Effector memory CD8-positive, alpha-beta T cell (primary cell): ENCODE measurements at places on chromosomes 7 and 10.
A peak's percentile ranks its signal among the peaks of the same experiment; 100 is the strongest.

- no peak for DNase-seq
Measured at GRCh38 chr7:108132551-108133265, 2.5 kb upstream of the LAMB4 start.

DNA sequence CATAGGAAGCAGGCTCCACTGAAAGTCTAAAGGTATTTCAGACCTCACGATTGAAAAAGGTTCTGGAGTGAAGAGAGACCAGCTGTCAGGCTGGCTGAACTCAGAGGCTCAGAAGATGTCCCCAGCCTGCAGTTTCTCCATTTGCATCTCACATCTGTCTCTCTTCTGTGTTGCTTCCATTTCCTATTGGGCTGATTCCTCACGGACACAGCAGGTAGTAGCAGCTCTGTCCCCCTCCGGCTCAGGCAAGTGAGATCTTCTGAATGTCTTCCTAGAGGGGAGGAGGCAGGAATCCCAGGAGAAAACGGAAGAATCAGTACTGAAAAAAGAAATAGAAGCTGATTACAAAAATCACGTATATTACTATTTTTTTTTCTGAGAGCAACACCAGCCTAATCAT, 274.1 kb upstream of the COBL start:
- DNase-seq: no peak

- no peak for DNase-seq
Measured at GRCh38 chr10:14200698-14201544, 129.8 kb downstream of the FRMD4A start.

DNA sequence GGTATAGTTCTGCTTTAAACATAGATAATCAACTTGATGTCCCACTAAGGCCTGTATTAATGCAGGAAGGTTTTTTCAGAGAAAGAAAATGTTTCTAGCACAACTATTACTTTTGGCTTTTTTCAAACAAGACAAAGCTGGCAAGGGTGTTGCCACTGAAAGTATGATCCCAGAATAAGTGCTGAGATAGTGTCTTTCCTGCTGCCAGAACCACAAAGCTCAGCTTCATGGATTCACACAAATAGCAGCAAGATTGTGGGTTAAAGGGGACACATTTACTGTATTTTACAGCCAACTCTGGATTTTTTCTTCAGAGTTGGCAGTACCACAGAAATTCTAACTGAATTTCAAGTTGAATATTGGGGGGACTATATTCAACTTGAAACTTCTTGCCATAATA, 4.3 kb downstream of the NCOA4 start:
- no peak for DNase-seq

DNA sequence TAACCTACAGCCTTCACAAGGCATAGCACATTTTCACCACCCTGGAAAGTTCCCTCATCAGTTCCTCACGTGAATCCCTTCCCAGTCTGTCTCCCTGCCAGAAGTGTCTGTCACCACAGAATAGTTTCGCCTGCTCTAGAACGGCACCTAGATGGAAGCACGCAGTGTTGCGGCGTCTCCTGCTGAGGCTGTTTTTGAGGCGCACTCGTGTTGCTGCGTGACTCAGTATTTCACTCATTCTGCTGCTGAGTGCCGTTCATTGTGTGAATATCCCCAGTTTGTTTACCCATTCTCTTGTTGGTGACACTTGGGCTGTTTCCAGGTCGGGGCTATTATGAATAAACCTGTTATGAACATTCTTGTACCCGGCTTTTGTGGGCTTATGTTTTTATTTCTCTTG, 12.8 kb downstream of the NOS3 start:
- no peak for DNase-seq

DNA sequence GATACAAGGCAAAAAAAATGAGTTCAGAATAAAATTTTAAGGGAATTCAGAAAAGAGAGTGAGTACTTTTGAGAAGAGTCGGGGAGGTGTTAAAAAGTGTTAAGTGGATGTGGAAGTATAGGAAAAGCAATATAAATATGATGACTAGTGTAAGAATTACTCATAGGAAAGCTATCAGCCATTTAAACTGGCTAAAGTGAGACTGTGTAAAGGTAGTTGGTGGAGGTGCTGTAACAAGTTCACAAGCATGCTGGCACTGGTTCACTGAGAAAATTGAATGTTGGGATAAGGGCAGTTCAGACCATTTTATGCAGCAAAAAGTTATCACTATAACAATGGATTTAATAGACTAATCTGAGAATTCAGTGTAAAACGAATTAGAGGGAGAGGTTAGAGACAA, 179.0 kb upstream of the DKK1 start:
- no peak for DNase-seq

- DNase-seq: no peak
Measured at GRCh38 chr7:92044940-92045339, 89.3 kb downstream of the CYP51A1 start.

- DNase-seq: no peak
Measured at GRCh38 chr7:20260223-20260622, 43.0 kb upstream of the MACC1 start.

- no peak for DNase-seq
Measured at GRCh38 chr10:4533621-4534020, 292.4 kb upstream of the AKR1E2 start.

DNA sequence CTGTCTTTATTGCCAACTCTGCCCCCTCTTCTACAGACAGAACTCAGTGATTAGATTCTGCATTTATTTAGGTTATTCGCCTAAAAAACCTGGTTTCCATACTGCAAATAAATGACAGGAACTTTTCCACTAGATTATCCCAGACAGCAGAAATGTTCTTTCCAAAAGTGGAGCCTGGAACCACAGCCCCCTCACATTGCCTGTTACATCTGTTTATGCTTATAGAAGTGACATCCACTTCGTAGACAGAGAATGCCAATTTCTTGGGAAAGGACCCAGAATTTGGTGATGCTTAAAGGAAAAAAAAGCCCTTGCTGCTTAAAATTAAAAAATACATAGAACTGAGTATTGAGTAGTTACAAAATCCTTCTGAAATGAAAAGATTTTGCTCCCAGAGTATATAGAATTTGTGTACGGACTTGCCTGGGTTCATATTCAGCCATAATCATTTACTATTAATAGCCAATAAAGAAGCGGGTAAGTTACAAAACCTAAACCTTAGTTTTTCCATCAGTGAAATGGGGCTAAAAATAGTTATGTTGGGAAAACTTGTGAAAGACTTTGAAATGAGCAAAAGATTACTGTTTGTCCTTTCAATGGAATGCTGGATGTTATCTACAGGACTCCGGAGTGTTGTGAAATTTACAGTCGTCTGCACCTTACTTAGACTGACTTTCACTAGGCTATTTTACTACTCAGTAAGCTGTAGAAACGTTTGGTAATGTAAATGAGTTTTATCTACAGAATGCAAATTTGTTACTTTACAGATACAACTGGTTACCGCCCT, 1.1 kb upstream of the PPP1R9A start:
- DNase-seq: no peak

DNA sequence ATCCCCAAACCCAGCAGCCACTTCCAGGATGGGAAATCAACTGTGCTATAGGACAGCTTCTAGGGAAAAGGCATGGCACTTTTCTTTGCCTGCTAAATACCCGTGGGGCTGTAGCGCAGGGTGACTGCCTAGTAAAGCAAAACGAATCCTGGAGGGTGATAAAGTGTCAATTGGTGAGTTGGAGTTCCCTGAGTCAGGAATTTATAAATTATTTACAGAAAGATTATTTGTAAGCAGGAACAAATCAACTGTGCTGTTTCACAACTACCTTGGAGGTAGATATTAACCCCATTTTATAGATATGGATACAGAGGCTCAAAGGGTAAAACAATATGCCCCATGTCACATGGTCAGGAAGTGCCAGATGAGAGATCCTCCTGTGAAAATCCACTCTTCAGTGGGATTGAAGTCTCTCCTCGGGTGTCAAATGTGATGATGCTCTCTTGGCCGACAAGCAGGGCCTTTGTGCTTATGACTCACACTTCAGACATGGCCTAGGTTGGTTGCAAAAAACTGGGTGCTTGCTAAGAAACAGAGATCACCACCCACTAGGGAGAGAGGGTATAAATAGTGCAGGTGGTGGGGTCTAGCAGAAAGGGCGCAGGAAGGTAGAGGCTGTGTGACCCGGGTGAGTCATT, 383.2 kb upstream of the ZMIZ1 start:
- no peak for DNase-seq

GRCh38 chr7:112743811-112744210, 46.4 kb downstream of the TMEM168 start:
- DNase-seq: no peak

DNA sequence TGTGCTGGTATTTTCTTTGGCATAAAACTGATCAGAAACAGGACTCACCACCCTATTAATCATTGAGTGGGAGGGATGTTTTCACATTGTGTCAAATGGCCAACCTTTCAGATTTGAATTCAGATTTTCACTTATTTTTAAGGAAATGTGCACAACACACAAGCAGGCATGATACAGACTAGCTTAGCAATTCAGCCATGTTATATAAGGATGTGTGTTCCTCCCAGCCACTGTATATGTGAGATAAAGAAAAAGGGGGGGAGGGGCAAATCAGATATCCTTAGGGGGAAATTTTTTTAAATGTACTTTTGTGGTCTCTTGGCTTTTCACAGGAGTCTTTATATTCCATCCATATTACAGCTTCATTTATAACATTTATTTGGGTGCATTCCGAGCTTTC, 3.1 kb downstream of the GAD2 start:
- no peak for DNase-seq

DNA sequence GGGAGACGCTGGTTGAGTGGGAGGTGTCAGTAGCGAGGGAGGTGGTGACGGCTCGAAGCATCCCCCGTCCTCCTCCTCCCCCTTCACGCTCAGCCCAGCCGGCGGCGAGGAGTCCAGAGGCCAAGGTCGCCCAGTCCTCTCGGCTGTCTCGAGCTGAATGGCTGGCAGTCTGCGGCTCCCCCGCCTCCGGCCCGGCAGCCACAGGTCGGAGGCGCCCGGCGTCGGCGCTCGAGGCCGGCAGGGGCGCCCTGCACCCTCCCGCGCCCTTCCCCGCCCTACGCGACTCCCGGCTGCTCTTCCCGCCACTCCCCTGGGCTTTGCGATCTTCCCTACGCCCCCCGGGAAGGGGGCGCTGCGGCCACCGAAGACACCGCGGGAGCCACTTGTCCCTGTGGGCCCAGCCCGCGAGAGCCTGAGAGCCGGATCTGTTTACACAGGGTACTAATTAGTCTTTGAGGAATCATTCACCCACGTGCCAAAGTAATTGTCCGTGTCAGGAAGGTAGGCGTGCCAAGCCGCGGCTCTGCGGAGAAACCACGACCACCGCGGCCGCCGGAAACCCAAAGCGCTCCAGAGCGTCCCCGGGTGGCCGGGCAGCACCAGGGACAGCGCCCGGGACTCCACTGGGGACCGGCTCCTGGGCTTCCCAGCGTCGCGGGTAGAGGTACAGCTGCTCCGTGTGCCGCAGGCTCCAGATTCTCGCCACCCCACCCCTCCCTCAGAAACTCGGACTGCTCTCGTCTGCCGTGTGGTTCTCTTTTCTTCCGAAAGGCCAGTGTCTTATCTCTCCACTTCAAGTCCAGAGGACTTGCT, at the start of gene NXPH1:
Gene NXPH1 (plus strand): TSS at position 133 of the 813 bp plus-strand sequence.
- DNase-seq: no peak

GRCh38 chr7:64626083-64626469, 39.9 kb upstream of the ZNF107 start:
- no peak for DNase-seq

- DNase-seq: no peak
Measured at GRCh38 chr10:819326-819725, 112.2 kb downstream of the LARP4B start.

GRCh38 chr7:18471476-18472160, 23.9 kb upstream of the HDAC9 start:
- DNase-seq: no peak

GRCh38 chr7:141313896-141314295, 237.3 kb upstream of the AGK start:
- DNase-seq: no peak

DNA sequence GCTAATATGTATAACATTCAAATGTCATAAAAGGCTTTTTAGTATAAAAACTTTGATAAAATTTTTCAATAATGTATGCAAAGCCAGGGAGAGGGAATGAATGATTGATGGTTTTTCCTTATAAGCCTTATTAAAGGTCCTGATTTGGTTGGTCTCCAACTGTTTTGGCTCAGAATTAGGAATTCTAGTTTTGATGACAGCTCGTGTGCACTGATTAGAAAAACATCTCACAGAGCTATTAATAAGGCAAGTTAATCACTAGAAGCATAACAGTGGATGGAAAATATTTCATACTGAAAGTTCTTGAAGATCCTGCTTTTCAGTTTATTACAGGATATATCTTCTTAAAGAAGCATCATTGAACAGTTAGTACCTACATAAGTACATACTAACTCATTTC, 114.9 kb upstream of the NOBOX start:
- no peak for DNase-seq

- DNase-seq: peak; percentile 1
Measured at GRCh38 chr7:142788303-142789289, 17.8 kb downstream of the PRSS2 start.

- peak; percentile 63 for DNase-seq
Measured at GRCh38 chr10:113563306-113564088, 10.6 kb downstream of the HABP2 start.

GRCh38 chr7:24970676-24971075, 9.3 kb downstream of the OSBPL3 start:
- no peak for DNase-seq

- DNase-seq: no peak
Measured at GRCh38 chr10:19014034-19014433, 34.6 kb upstream of the MALRD1 start.

DNA sequence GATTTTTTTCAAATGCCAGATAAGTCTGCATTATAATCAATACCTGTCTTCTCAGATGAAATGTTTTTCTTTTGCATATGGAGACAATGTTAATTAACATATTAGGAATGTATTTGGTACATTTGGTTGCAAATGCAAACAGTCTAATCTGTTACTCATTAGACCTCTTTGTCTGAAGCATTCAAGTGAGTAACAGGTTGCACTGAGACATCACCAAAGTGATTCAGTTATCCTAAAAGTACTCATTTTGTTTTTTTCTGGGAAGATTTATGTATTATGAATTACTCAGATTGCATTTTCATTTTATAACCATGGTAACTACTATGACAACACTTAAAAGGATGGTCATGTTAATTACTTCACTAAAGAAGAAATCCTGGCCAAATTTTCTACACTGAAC, 513.6 kb downstream of the HTR7 start:
- DNase-seq: no peak

GRCh38 chr7:50940621-50941020, 157.9 kb upstream of the GRB10 start:
- no peak for DNase-seq

DNA sequence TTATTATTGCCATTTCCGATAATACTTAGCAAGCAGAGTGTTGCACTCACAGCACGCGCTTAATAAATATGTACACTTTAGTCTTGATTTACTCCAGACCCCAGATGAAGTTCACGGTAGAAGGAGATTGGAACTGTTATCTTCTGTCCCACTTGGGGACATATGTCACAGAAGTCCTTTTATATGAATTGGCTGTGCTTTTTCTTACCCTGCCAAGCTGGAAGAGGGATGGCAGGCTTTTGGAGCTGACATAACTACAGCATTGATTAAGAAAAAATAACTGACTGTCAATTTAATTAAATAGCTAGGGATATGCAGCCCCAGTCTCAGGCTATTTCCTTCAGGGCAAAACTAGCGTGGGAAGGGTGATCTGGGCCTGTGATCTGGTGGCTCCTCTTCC, 182.2 kb downstream of the SH2D4B start:
- DNase-seq: no peak
